Left ventricle myocardium superior (tissue), 1 donor: ENCODE measurements at places on chromosomes 2 and 18. TPM values are rescaled to one million over a fixed set of nuclear protein-coding genes. Genes with fewer than 3 reads are reported as not detected.

The ALPI gene
- total RNA-seq = not detected

GRCh38 chr2:191369034-191369433 is 123.8 kb downstream of the MYO1B start:
- no peak for DNase-seq

DNA sequence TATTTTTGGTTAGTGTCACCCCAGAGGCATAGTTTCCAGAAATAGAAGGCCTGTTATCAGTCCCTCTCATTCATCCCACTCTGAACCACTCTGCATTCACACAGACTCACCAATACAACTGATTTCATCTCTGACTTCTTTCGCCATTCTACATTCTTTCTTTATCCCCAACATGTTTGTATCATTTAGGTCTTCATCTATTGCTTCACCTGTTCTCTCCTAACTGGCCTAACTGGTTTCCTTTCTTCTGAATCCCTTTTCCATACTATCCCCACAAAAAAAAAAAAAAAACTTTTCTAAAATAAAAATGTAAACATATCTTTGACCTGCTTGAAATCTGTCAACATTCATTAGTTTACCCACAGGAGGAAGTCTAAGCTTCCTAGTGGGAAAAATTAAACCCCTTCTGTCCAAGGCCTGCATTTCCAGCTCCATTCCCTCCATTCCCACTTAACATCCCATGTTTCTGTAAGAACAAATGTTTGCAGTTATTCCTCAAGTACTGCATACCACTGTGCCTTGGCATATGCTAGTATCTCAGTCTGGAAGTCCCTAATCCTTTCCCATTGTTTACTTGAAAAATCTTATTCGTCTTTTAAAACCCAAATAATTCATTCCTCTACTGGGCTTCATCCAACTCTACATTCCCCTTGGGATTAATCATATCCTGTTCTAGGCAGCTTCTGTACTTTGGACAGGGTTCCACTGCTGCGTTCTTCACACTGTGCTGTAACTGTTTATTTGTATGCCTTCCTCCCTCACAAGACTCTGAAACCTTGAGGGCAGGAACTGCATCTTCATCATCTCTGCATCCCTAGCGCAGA is 68.5 kb downstream of the FIGN start:
- DNase-seq = no peak

DNA sequence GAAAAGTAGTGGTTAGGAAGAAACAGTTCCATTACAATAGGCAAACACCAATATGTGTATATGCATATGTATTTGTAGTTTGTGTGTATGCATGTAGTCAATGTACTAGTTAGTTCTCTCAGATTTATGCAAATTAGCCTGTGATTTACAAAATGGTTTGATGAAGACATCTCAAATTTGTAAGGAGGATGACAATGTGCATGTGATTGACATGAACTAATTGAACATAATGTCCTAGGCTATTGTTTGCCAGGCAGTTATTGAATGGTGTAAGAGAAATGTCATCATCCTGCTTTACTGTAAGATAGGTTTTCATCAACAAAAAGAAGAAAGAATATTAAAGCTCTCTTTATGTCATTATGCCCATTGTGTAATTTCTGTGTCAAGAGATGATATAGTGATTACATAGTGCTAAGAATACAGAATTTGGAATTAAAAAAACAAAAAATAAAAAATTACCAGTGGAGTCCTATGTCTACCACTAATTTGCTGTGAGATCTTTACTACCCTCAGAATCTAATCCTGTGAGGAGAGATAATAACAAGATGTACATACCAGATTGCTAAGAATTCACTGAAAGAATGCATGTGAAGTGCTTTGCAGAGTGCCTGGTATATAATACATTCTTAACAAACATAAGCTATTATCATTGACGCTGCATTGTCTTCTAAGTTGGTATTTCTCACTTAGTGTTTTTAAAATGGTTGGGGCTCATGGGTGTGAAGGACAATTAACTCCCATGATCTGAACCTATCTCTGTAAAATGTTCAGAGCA is 258.0 kb downstream of the CPS1 start:
- no peak for DNase-seq

GRCh38 chr2:49940626-49941025 is 786.3 kb upstream of the FSHR start:
- DNase-seq = no peak

The CDK15 gene
- total RNA-seq = 0.30 TPM

- peak; percentile 18 for DNase-seq
Observed at GRCh38 chr2:29013057-29013780, 32.1 kb downstream of the TOGARAM2 start.

The POLR1B gene
- 12.2 TPM for total RNA-seq

DNA sequence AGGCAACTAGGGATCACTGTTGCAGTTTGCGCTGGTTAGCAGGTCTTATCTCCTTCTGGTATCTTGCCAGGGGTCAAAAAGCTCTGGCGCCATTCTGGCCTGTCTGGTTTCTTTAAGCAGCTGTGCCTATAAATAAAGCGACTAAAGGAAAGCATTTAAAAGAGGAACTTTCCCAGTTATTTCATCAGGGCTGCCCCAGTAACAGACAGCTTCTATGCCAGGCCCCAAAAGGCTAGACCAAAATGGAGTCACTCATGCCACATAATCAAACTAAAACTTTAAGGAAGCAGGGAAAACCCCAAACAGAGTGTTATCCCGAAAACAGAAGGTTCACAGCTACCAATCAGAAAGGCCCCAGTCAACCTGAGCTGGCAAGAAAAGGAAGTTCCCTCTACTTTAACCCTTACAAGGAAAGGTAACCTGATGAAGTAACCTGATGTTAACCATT is 41.2 kb upstream of the HNRNPA3 start:
- DNase-seq = no peak

The AMER3 gene
- total RNA-seq = not detected

The DIPK1C gene
- total RNA-seq = 6.3 TPM

The IL37 gene
- not detected for total RNA-seq

The CFAP53 gene
- not detected for total RNA-seq

DNA sequence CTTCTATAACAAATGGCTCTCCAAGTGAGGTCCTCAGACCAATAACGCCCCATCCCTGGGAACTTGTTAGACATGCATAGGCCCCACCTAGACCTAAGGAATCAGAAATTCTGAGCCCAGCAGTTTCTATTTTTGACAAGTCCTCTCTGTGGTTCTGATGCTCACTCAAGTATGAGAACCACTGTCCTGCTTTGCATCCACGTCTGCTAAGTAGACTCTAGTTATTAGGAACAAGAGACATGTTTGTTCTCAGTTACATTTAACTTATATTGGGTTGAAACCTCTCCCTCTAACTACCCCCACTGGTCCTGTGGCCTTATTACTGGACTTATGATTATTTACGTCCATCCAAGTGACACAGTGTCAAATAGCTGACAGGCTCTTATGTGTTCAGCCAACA is 70.3 kb downstream of the TMEM17 start:
- DNase-seq = no peak

GRCh38 chr18:48813833-48814489 is 136.8 kb downstream of the SMAD7 start:
- DNase-seq = peak; percentile 28

- no peak for DNase-seq
Observed at GRCh38 chr2:121558329-121558728, 27.6 kb downstream of the RNU4ATAC start.

The SLC9A2 gene
- total RNA-seq = 0.15 TPM

DNA sequence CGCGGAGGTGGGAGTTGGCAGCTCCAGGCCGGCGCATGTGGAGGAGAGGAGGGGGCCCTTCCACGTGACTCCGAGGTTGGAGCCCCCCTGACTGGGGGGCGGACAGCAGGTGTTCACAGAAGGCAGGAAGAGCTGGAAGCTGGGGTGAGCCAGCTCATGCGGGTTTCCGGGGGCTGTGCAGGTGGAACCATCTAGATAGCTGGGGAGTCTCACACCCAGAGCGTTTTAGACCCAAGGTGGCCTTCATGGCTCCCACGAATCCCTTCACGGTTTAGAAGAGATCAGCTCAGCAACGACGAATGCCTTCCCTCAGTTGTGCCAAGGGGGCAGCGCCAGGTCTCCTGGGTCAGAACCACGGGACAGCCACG is 740.5 kb upstream of the SALL3 start:
- DNase-seq = no peak

DNA sequence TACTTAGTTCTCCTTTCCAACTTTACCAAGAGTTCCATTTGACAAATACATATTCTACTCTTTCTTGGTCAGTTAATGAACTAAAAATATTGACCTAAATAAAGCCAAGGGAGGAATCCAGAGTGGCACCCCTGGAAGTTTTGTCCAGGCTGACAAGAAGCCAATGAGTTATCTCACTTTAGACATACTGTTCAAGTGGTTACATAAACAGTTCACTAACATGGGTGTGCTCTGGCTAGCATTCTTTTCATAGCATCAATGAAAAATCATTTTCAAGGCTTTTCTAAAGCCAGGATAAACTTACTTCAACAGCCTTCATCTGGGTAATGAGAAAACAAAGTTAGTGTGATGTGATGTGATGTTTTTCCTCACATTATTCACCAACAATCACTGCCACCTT is 649.4 kb downstream of the TDRD15 start:
- DNase-seq = no peak
